ENCODE measurements at places on chromosomes 5 and 9.

DNA sequence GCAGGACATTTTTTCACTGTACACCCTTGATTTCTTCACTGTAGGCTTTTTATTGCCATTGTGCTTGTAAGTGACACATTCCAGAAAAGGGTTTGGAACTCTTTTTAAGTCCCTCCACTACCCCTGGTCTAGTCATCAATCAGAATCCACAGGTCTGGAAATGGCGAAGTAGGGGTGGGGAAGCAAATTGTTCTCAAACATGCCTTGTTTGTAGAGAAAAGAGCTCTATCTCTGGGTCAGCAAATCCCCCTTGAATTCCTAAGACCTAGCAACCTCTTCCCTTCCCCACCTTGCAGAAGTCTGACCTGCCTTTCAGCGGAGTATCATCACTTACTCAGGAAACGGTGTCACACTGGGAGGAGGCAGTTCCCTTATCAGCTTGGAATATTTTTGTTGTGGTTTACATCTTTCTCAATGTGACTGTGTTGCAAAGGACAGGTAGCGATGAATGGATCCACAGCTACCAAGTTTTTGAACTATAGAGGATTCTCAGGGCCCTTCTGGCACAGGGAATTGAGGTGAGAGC lies 3.2 kb downstream of the SH3RF2 start:
- no peak for DNase-seq

DNA sequence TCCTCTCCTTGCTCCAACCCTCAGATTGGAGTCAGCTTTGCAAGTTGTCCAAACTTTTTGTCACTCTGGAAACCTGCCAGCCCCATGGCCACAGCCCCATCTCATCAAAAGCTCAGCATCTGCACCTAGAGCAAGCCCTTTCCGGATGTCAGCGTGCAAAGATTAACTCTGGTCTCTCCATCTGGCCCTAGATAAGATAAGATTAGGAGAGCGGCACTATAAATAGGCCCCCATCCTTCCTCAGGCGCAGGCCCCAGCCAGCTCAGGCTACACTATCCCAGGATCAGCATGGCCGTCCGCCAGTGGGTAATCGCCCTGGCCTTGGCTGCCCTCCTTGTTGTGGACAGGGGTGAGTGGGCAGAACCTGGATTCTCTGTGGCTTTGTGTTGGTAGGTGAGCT lies at the start of gene SPINK4:
SPINK4 (plus strand) TSS at position 247 of the 400 bp plus-strand sequence; CDS start at position 289, 42 bp downstream.
- peak; percentile 97 for DNase-seq

DNA sequence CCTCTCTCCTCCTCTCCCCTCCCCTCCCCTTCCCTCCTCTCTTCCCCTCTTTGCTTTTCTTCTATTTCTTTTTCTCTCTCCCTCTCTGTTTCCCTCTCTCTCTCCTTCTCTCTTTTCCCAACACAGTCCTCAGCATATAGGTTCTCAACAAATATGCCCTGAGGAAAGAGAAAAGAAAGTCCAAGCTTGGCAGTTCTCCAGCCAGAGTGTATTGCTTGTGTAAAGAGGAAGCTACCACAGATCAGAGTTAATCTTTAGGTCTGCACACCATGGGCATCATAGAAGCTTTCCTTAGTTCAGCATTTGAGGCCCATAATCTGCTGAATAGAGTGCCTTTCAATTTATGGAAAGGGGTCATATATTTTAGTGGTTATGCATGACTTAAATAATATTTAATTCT lies 382.8 kb upstream of the WWC1 start:
- no peak for DNase-seq

GRCh38 chr5:57382655-57383054 lies 100.0 kb downstream of the ACTBL2 start:
- DNase-seq = no peak

GRCh38 chr5:174529925-174530681 lies 194.3 kb upstream of the MSX2 start:
- no peak for DNase-seq

GRCh38 chr5:138159666-138160065 lies 18.8 kb downstream of the BRD8 start:
- DNase-seq = no peak

DNA sequence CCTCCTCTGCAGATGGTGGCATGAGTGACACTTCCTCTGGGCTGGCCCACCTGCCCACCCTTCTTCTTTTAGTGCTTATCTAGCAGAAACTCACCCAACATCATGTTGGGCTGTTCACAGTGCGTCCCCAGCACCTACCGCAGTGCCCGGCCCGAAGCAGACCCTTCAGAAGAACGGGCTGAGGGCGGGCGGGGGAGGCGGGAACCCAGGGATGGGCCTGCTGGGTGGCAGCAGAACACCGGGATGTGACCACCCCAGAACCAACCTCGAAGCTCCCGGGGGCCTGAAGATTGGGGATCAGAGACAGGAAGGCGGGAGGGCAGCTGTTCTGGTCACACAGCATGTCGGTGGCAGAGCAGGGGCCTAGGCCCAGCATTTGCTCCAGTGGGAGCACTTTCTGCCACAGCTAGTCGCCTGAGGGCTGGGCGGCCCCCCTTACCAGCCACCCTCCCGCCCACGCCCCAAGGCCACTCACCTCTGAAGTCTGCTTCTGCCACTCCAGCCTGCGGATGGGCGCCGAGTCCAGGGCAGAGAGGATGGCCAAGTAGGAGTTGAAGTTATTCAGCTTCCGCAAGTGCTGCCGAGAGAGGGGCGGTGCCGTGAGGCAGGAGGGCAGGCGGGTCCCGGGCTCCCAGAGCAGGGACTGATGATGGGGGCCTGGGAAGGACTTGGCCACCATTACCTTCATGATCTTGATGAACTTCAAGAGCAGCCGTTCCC lies 38.7 kb downstream of the PRRT1B start:
- no peak for DNase-seq

GRCh38 chr9:117744856-117745389 lies 40.7 kb downstream of the TLR4 start:
- no peak for DNase-seq

DNA sequence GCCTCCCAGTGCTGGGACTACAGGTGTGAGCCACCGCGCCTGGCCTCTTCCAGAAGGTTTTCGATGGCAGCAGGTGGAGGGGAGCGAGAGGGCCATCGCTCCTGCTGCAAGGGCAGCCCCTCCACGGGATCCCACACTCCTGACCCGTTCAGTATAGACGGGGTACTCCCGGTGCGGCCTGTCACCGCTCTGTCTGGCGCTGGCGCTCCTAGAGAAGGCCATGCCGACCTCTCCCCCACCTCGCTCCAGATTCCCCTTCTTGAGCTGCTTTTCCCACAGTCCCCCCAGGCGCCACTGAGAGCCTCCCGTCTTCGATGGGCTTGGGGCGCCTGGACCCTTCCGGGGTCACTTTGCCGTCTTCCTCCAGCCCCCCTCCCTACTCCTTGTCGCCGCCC lies 4.3 kb upstream of the SQSTM1 start:
- no peak for DNase-seq

DNA sequence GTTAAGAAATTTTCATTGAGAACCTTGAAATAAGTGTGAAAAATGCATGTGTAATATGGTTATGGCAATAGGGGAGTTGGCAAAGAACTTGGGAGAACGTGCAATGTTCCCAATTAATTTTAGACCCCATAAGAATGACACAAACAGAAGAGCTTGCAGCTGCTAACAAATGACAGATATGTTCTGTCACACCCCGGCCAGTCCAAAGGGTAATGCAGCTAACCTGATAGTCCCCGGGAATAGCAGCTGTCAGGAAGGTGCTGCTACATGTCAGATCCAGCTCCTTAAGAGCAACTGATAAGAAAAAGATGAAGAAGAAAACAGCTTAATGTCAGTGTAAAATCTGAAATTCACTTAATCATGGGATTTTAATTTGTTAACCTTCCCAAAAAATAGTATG lies 30.4 kb downstream of the SEMA5A start:
- DNase-seq = no peak

DNA sequence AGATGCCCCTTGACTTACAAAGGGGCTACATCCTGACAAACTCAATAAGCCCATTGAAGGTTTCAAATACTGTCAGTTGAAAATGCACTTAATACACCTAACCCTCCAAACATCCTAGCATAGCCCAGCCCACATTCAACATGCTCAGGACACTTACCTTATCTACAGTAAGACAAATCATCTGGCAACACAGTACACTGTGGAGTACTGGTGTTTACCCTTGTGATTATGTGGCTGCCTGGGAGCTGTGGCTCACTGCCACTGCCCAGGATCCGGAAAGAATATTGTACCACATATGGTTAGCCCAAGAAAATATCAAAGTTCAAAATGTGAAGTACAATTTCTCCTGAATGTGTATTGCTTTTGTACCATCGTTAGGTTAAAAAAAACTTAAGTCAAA lies 562.2 kb downstream of the HTR1A start:
- no peak for DNase-seq

DNA sequence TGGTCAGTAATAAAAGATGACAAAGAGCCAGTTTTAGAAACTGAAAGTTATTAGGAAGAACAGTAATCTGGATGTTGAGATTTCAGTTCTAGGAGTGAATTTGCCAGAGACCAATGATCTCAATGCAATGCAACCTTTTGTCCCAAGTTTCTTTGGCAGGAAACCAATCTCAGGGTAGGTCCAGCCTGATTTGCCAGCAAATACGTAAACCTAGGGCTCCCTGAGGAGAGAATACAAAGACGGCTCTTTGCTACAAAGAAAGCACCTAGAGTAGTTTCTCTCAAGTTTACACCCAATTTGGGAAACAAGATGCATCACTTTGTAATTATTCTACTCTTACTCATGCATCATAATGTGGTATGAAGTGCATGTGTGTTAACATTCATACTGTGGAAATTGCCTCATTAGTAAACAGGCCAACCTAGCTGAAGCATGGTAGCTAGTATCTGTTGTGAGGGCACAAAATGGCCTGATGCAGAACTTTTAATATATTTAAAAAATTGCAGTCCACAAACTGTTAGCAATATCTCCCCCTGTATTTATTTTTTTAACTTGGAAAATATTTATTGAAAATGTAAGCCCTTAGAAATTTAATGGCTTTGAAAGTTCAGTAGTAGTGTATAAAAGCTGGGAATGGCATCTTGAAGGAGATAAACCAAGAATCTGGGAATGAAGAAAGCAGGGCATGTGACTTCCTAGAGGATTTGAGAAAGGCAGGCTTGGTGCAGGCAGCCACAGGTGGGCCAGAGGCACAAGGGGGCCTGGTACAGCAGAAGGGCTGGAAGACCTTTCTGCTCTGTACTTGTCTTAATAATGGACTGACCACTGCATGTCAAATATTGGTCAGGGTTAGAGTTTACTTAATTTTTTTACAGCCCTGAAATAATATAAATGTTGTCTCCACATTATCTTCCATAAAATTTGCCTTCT lies 59.5 kb downstream of the MAST4 start:
- no peak for DNase-seq

- DNase-seq = no peak
Measured at GRCh38 chr5:142391058-142391845, 66.4 kb upstream of the SPRY4 start.

DNA sequence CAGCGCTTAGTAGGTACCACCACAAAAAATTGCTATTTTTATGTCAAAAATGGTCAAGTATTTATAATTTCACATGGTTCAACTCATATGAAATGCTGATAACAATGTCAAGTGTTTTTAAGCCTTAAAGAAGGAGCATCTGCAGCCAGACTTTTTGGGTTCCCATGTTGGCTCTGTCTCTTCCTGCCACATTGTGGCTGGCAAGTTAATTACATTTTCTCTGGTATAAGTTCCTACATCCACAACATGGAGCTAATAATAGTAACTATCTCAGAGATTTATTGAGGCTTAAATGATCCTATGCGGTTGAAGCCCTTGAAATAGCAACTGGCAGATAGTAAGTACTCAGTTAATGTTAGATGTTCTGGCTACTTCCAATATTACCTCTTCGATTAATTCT lies 5.4 kb downstream of the ATP10B start:
- no peak for DNase-seq

- DNase-seq = no peak
Measured at GRCh38 chr9:91143162-91143561, 218.6 kb downstream of the AUH start.

- DNase-seq = no peak
Measured at GRCh38 chr5:132022737-132023136, 11.3 kb upstream of the ACSL6 start.

- no peak for DNase-seq
Measured at GRCh38 chr9:111501648-111502047, 17.5 kb upstream of the ECPAS start.

DNA sequence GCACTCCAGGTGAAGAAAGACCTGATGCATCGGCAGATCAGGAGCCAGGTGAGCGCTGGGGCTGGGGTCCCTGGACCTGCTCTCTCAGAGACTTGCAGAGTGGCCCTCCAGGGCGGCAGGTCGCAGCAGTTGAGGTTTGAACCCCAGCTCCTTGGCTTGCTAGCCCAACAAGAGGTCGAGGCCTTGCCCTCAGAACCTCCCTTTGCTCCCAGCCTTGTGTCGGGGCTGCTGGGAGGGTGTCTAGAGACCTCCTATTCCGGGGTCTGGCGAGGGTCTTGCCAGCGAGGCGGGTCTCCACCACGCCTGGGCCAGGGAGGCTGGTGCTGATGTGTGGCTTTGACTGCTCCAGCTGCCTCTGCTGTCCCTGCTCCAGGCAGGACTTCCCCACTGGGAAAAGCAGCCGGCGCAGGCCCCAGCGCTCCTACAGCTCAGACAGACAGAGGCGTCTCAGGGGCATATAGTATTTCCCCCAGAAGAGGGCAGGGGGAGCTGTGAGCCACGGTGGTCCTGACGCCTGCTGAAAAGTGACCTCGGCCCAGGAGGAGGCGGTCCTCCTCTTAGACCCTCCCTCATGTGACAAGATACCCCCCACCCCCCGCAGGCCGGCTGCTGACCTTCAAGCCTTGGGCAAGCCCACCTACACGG lies 38.3 kb downstream of the LRSAM1 start:
- DNase-seq = no peak

DNA sequence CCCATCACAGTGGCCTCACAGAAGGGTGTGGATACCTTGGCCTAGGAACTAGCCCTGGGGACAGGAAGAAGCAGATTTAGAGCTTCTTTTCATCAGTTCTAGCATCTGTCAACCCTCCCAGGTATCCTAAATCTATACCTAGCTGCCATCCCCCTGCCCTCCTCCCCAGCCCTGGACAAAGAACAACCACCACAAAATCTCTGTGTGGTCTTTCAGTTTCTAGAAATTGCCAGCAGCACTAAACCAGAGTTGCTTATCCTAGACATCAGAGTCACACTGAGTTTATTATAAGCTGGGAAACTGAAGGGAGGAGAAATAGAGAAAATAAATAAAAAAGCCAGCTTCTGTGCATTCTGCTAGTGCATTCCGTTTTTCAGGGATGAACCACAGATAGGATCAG lies 14.6 kb downstream of the CCDC180 start:
- no peak for DNase-seq

- DNase-seq = no peak
Measured at GRCh38 chr9:135288054-135288453, 191.5 kb upstream of the PPP1R26 start.

DNA sequence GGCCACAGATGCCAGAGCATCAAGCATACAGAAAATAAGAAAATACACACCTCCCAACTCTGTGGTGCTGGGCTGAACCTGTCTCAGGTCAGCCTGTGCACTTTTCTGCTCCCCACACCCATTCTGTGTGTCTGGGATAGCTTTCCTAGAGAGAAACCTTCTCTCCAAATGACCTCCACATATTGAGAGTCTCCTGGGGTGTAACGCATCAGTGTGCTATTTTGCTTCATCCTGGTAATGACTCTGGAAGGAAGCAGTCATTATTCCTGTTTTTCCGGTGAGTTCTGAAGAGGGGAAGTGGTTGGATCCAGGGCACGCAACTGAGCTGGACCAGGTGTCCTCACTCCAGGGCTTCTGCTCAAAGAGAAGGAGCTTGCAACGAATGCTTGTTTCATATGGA lies 73.2 kb upstream of the SH3PXD2B start:
- peak; percentile 8 for DNase-seq
